ENCODE measurements at places on chromosomes 5 and 9.

- DNase-seq, result no peak
Observed at GRCh38 chr9:84997472-84997871, 327.9 kb downstream of the NTRK2 start.

DNA sequence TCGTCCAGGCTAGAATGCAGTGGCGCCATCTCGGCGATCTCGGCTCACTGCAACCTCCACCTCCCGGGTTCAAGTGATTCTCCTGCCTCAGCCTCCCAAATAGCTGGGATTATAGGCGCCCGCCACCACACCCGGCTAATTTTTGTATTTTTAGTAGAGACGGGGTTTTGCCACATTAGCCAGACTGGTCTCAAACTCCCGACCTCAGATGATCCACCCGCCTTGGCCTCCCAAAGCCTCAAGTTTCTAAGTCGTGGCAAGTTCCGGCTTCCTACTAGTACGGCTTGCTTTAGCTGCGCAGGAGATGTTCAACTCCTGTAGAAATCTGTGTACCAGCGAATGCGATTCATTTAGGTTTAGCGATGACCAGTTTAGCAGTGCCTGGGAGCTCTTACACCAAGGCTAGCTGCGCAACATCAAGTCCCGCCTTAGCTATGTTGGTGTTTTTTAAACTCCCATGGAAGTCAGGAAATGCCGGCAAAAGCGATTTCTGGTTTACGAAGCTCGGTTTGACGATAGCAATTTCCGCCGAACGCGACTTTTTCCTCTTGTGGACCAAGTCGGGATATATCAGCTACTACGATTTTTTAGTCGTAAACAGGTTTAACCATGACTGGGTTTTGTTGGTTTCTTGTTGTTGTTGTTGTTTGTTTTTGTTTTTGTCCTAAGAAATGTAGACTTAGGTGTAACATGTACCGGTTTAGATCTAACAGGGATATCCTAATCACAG, 46.4 kb downstream of the ANXA2R start:
- peak; percentile 70 for DNase-seq

GRCh38 chr5:176959051-176959450, 47.5 kb downstream of the UIMC1 start:
- DNase-seq, result peak; percentile 39

GRCh38 chr5:177306674-177307543, 3.3 kb downstream of the PRELID1 start:
- DNase-seq, result peak; percentile 97

GRCh38 chr5:134374232-134374631, 2.9 kb downstream of the UBE2B start:
- DNase-seq, result no peak

DNA sequence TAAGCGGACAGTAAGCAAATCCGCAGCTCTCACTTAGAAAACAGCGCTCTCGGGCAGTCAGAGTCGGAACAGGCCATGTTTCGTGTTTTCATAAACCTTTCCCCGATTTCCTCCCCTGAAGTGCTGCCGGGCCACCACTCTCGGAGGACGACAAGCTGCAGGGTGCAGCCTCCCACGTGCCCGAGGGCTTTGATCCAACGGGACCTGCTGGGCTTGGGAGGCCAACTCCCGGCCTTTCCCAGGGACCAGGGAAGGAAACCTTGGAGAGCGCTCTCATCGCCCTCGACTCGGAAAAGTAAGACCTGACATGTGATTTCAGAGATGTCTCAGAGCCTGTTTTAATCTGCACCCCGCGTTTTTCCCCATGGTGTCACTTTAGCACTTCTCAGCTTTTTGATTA, 99.8 kb upstream of the CACNA1B start:
- DNase-seq, result no peak

GRCh38 chr5:9559965-9560364, 14.1 kb upstream of the SEMA5A start:
- DNase-seq, result no peak
